ENCODE measurements at places on chromosomes 13 and 19. TPM values are rescaled to one million over a fixed set of nuclear protein-coding genes. Genes with fewer than 3 reads are reported as not detected.

The KLK11 gene
- 2.6 TPM for total RNA-seq

The CABP5 gene
- not detected for total RNA-seq

The GJB2 gene
- total RNA-seq: not detected

The MAP2K7 gene
- total RNA-seq: 25.8 TPM
